ENCODE measurements at places on chromosomes 2 and 18.

DNA sequence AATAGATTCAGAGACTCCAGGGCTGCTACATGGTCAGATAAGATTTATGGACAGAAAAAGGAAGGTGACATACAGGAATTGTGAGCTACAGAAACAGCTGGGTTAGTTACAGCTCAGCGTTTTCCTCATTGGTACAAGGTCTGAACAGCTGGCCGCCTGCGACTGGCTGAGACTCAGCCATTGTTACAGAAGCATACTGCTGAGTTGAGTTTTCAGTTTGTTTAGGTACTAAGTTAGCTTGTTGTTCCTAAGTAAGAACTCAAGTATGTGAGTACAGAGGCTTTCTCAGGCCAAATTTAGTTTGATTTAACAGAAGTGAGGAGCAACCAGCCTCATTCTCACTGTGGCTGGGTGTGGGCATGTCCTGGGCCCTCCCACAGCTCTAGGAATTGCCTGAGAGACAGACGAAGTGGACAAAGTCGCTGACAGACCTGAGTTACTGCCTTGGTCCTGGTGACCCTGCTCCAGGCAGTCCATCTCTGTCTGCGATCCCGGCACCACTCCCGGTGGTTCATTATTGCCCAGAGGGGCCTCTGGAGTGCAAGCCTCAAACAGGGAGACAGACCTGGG lies 27.8 kb upstream of the RHOB start:
- DNase-seq: no peak

GRCh38 chr2:58449286-58450010 lies 208.3 kb upstream of the FANCL start:
- no peak for DNase-seq

GRCh38 chr18:44031063-44031462 lies 649.6 kb upstream of the SETBP1 start:
- no peak for DNase-seq

DNA sequence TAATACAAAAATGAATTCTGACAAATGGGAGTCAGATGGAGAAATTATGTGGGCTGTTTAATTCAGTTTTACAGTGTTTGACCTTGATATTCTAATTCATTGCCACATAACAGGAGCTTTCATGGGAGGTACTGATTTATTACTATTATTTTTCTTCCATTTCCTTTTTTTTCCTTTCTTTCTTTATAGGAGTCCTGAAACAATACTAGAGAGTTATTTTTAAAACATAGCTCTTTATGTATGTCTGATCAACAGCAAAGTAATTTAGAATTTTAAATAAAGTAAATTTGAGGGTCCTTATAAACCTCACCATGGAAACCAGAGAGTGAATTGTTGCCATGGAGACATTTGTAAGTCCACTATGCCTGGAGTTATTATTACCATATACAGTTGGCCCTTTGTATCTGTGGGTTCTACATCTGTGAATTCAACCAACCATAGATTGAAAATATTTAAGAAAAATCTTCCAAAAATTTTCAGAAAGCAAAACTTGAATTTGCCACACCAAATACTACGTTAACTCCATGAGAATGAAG lies 40.9 kb upstream of the PPP4R1 start:
- no peak for DNase-seq
